ENCODE measurements at places on chromosomes 3 and 15. TPM values are rescaled to one million over a fixed set of nuclear protein-coding genes. Genes with fewer than 3 reads are reported as not detected.

- no peak for DNase-seq
These were observed 78.1 kb upstream of the PRICKLE2 start for GRCh38 chr3:64303401-64303800.

DNA sequence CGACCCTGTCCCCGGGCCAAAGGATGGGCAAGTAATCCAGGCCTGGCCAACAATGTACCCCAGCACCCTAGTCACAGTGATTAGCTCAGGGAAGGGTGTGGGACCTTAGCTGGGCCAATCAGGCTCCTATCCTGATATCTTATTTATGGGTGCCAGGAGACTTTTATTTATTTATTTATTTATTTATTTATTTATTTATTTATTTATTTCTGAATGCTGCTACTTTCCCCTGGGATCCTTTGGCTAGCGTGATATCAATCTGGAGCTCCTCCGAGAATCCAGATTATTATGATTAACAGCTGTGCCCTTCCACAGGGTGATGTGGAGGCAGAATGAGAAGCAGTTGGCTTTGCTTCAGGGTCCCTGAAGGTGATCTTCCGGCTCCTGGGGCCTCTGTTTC is 32.2 kb upstream of the BHLHE40 start:
- no peak for DNase-seq

DNA sequence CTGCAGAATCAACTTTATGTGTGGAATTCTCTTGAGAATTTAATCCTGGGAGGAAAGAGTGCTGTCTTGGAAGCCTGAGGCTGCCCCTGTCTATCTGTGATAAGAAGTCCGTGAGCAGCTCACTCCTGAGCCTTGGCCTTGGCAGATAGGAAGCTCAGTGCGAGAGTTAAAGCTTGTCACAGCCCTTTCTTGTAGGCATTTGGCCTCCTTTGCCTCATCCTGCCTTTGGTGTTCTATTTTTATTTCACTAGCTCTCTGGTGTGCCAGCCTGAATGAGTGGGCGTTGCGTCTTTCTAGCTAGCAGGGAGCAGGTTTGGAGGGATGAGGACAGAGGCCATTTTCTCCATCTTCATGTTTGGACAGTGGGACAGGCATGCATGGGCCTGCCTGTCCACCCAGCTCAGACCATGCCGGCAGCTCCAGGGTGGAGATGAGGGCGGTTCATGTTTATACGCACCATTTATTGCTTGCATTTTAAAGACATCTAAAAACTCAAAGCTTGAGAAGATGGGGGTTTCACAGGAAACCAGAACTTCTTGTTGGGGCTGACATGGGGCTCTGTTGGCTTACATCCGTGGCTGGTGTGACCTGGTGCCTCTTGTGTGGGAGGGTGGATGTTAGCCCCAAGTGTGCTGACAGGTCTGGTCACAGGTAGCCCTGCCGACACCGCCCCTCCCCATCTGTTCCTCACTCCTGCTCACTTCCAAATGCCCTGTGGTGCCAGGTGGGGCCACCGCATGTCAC is 29.8 kb downstream of the IRAK2 start:
- DNase-seq, result no peak

GRCh38 chr3:188510366-188510765 is 356.4 kb downstream of the LPP start:
- no peak for DNase-seq

DNA sequence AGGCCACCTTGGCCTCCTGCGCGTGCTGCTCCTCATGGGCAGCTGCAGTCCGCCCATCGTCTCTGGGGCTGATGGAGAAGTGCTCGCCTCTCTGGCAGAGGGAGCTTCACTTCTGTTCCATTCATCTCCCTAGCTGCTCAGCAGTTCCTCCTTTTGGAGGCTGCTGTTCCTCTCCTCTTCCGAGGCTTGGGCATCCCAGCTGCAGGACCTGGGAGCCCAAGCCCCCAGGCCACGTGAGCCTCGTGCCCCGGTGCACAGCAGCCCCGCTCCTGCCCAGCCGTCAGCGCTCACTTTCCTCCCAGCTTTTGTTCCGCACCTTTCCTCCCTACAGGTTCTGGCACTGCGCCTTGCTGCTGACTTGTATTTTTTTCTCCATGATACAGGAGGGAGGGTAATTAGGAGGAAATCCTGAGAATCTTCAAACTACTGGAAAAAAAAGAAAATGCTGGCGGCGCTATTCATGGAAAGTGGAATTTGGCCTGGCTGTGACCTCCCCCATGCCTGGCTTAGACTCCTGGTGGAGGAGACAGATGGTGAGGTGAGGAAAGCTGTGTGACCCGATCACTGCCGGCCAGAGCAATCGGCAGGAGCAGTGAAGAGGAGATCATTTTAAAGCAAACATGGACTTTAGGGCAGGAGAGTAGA is 210.1 kb downstream of the CHST2 start:
- DNase-seq, result no peak

COL6A6 gene
- not detected for polyA plus RNA-seq
